ENCODE measurements at places on chromosomes 1 and 21. TPM values are rescaled to one million over a fixed set of nuclear protein-coding genes. Genes with fewer than 3 reads are reported as not detected.

CGN gene
- total RNA-seq: 0.11 TPM

IL19 gene
- not detected for total RNA-seq

EBNA1BP2 gene
- 92.6 TPM for total RNA-seq

KCNJ9 gene
- total RNA-seq: not detected

ZSCAN20 gene
- 14.2 TPM for total RNA-seq
